Posterior cingulate gyrus (tissue), 11 donors: ENCODE measurements at places on chromosomes 7 and 10.
A peak's percentile ranks its signal among the peaks of the same experiment; 100 is the strongest.

- DNase-seq = no peak
These were observed 25.3 kb upstream of the C10orf53 start for GRCh38 chr10:49654036-49654693.

- DNase-seq = peak; percentile 84
These were observed 2.3 kb downstream of the C1QL3 start for GRCh38 chr10:16519250-16519907.

- DNase-seq = no peak
These were observed 51.2 kb upstream of the BMPER start for GRCh38 chr7:33854178-33854577.

- no peak for DNase-seq
These were observed 41.9 kb downstream of the ANKMY2 start for GRCh38 chr7:16603633-16604032.

DNA sequence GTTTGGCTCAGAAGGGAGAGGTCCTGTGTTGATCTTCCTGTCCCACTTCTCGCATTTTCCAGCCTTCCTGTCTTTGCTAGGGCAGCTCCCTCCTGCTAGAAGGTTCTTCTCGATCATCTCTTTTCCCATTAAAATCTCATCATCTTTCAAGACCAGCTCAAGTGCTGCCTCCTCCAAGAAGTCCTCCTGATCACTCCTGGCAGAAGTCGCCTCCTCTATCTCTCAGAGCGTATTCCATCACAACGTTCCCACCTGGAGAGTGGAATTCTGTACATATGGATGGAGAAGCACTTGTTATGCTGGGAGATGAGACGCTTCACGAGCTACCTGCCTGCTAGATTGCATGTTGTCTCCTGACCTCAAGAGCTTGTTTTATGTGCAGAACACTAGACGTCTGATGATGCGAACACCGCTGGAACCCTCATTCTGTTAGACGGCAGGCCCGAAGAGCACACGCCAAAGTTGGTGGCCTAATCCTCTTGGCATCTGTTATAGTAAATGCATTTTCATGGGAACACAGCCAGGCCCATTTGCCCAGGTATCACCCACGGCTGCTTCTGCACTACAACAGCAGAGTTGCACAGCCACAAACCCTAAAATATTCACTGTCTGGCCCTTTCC is 68.0 kb upstream of the INSIG1 start:
- DNase-seq = no peak

DNA sequence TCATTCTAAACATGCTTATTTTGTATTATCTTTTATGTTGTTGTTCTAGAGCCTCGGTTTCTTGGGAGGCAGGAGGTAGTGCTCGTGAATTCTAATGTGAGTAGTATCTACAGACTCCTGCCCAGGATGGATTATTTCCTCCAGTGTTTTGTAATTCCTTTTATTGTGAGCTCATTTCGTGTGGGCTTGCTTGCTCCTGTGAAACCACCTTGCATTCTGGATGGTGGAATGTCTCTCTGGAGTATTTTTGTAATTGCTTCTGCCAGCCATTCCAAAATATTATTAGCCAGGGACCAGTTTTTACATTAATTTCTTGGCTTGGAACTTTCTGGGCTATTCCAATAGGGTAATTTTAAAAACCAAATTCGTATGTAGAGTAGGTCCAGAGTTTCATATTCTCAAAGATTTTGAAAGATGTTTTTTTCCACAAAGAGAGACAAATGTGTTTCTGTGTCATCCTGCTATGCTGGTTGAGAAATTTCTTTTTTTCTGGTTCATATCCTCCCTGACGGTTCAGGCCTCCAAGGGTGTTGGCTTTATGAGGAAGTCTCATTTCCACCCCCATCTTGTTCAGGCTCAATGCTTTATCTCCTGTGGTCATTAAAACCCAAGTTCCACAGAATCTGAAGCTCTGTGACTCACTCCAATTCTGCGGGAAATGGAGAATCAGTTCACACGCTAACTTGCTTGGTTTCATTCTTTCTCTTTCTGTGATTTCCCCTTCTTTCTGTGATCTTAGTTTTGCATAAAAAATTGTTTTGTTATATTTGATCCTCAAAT is 41.7 kb upstream of the CALD1 start:
- no peak for DNase-seq

DNA sequence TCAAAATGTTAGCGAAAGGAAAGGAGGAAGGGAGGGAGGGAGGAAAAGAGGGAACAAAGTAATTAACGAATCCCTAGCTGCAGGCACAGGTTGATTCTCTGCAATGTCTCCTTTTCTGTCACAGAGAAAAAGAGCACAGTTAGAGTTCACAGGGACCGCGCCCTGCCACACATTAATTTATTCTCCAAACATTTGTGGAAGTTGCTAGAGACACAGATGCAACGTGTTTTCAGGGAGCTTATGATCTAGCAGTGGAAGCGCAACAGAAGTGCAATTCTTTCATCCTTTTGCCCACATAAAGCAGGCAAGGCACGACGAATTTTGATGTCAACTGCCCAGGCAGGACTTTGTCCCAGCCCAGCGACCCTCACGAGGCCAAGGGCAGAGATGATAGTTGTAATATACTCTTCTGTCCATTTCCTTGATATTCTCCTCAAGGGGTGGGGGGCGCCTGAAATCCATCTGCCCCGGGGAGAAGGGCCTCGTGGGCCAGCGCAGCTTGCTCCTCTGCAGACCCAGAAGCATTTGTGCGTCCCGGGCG is 101.7 kb upstream of the ZNF438 start:
- no peak for DNase-seq

GRCh38 chr10:9137368-9137767 is 1082.9 kb downstream of the GATA3 start:
- no peak for DNase-seq

- no peak for DNase-seq
These were observed 234.6 kb downstream of the SNX10 start for GRCh38 chr7:26526265-26526587.

- no peak for DNase-seq
These were observed 55.7 kb downstream of the ADK start for GRCh38 chr10:74206746-74207145.

DNA sequence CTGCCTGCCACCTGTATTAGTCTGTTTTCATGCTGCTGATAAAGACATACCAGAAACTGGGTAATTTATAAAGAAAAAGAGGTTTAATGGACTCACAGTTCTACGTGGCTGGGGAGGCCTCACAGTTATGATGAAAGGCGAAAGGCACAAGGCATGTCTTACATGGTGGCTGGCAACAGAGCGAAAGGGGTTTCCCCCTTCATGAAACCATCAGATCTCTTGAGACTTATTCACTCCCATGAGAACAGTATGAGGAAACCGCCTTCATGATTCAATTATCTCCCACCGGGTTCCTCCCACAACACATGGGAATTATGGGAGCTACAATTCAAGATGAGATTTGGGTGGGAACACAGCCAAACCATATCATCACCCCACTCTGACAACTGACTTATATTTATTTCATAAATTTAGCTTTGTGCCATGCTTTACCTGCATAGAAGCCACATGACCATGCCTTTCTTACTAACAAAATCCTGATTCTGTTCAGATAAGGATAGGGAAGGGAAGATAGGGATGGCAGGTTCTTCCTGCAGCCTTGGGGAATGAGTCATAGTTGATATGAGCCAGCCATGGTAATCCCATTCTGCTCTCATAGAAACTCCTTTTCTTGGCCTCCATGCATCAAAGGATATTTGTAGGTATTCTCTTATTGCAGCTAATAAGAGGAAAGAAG is 191.3 kb upstream of the AGK start:
- no peak for DNase-seq

GRCh38 chr10:17912754-17913153 is 39.0 kb upstream of the SLC39A12 start:
- DNase-seq = no peak

GRCh38 chr7:47088329-47089067 is 493.4 kb downstream of the TNS3 start:
- DNase-seq = peak; percentile 51

- DNase-seq = no peak
These were observed 11.5 kb downstream of the ABCB4 start for GRCh38 chr7:87463982-87464381.

DNA sequence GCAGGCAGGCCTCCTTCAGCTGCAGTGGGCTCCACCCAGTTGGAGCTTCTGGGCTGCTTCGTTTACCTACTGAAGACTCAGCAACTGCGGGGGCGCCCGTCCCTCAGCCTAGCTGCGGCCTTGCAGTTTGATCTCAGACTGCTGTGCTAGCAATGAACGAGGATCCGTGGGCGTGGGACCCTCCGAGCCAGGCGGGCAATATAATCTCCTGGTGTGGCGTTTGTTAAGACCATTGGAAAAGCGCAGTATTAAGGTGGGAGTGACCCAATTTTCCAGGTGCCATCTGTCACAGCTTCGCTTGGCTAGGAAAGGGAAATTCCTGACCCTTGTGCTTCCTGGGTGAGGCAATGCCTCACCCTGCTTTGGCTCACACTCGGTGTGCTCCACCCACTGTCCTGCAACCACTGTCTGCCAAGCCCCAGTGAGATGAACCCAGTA is 159.2 kb upstream of the FOXP2 start:
- no peak for DNase-seq

GRCh38 chr7:3404501-3404900 is 103.4 kb downstream of the SDK1 start:
- DNase-seq = no peak

- DNase-seq = no peak
These were observed 925.1 kb upstream of the CELF2 start for GRCh38 chr10:10092581-10092980.

DNA sequence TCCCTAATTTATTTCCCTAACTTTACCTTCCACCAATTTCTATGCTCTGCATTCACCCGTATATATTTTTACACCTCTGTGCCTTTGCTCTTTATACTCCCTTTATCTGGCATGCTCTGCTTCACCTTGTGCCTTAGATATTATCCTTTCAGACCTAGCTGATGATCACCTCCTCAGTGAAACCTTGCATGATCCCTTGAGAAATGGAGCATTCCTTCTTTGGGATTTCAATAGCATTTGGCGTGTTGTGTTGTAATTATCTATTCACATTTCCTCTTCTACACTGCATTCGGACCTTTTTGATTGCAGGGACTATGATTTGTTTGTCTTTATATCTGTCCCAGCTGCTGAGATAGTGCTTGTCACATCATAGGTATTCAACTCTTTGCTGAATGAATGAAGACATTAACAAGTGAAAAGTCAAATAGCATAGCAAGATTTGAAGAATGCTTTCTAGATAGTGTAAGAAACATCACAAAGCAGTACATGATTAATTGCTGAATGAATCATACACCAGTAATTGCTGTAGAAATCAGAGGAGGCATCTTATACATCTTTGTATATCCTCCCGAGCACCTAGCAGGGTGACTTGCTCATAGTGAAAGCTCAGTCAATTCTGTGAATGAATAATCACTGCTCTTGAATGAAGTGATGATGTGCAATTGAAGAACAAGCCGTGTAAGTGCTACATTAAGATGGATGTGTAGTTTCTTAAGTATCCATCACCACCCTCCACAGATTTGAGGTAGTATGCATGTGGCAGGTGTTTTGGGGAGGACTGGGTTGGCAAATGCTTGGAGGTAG is 2.0 kb upstream of the TM9SF3 start:
- DNase-seq = no peak

DNA sequence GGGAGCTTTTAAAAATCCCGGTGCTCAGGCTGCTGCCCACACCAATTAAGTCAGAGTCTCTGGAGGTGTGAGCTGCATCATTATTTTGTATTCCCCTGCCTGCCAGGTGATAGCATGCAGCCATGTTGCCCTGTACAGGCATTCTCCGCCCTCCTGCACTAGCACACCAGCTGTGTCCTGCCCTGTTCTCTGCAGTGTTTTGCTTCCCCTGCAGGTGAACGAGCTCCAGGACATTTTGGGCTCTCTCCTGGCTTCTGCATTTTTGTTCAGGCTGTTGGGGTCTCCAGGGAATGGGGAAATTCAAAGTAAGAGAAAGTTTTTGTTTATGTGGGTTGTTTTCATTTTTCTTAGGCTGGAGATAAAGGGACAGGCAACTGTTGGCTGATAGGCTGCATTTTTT is 271.0 kb upstream of the COBL start:
- no peak for DNase-seq

DNA sequence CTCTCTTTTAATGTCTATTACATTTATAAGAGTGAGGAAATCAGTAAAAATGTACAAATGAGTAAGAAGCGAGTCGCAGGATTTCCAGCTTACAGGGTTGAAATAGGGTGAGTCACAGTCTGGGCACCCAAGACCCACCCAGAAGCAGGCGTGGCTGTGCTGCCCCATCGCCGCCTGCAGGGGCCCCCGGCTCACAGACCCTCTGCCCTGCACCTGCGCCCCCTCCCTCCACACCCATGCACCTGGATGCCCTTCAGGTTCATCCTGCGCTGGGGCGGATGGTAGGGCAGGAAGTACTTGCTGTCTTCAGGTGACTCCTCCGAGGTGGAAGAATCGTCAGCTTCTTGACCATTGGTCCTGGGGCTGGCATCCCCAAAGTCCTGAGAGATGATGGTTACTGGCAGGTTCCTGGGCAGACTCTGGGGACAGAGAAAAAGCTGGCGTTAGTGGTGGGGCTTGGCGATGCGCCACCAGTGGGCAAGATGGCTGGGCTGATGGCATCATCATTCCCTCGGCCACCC is 90.2 kb upstream of the GNA12 start:
- DNase-seq = peak; percentile 59

- no peak for DNase-seq
These were observed 453.8 kb downstream of the TCERG1L start for GRCh38 chr10:130857631-130858295.

GRCh38 chr10:109774121-109774440 is 149.2 kb downstream of the XPNPEP1 start:
- DNase-seq = no peak

DNA sequence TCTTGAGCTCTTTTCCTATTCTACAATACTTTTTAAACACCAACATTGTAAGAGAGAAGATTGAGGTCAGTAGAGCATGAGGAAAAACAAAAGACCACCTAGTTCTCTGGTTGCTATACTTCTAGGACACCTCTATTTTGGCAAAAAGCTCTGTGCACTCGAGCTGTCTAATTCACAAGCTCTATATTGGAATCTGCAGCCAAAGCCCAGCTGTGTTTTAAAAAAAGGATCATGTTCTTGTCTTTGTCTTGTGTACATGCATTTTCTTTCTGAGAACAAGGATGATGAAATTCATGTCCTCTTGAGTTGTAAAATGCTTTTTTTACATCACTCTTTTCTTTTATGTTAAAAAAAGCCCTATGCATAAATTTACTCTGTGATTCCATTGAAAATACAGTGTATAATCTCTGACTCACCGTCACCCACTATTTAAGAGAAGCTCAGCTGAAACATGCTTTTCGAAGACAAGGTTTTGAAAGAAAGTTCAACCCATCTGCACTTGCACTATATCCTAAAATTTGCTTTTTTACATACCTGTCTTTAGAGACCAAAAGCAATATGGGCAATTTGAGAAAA is 215.5 kb upstream of the VSTM2A start:
- no peak for DNase-seq
